ENCODE measurements at places on chromosomes 4 and X.

- DNase-seq = no peak
These were observed 473.4 kb downstream of the PCDH7 start for GRCh38 chr4:31193521-31193920.

GRCh38 chr4:3324093-3324815, 31.4 kb downstream of the RGS12 start:
- DNase-seq = no peak

GRCh38 chr4:82898322-82899243, 2.0 kb upstream of the THAP9 start:
- DNase-seq = no peak

- no peak for DNase-seq
These were observed 54.8 kb downstream of the CCDC149 start for GRCh38 chr4:24858026-24858425.

- DNase-seq = no peak
These were observed 6.3 kb upstream of the YIPF6 start for GRCh38 chrX:68492583-68492982.

DNA sequence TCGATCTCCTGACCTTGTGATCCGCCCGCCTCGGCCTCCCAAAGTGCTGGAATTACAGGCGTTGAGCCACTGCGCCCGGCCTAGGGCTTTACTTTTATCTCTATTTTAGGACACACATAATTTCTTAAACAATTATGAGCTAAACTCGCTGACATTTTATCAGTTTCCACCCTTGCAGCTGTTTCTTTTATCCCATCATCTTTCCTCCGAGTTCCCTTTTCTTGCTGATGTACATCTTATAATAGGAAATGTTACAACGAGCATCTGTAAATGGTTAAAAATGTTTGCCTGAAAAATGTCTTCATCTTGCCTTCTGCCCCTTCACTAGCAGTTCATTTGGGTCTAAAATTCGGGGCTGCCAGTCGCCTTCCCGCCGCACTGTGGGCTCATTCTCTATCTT, 41.2 kb downstream of the ZFYVE28 start:
- DNase-seq = no peak

DNA sequence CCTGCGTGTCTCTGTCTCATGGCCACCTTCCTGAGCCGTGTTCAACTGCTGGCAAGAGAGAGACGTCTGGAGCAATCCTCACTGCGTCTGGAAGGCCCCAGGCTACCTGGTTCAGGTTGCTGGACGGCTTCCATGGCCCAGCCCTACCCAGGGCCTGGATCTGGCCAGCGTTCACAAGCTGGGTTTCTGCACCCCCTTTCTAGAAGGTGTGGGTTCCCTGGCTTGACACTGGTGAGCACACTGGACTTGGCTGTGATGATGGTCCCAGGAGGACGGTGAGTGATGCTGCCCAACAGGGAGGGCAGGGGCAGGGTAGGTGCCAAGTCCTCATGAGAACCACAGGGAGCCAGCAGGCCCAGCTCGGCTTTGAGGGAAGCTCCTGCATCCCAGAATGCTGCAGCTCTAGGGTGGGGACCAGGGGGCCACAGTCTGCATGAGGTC, 63.4 kb downstream of the HTRA3 start:
- DNase-seq = no peak

- DNase-seq = no peak
These were observed 26.1 kb downstream of the IGSF1 start for GRCh38 chrX:131262738-131263679.

DNA sequence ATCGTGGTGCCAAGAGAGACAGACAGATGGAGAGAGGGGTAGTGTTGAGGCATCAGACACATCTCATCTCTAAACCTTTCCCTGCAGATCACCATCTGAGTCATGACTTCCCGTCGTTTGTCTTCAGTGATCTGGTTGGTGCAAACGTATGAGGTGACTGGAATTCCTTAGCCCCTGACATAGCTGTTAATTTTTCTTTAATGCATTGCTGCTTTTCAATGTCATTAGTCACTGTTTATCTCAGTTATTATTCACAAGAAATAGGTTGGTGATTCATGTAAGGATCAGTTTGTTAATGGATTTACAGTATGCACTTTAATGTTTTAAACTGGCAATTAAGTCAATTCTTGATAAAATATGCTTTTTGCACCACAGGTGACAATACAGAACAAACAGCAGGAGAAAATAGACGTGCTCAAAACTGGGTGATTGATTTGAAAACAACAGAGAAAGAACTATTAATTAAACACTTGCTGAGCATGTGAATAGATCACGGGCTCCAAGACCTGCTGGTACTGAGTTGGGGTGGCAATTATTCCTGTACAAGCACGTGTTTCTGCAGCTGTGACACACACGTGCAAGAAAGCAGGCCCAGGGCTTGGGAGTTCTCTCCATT, 1.3 kb upstream of the TMEM154 start:
- DNase-seq = no peak

DNA sequence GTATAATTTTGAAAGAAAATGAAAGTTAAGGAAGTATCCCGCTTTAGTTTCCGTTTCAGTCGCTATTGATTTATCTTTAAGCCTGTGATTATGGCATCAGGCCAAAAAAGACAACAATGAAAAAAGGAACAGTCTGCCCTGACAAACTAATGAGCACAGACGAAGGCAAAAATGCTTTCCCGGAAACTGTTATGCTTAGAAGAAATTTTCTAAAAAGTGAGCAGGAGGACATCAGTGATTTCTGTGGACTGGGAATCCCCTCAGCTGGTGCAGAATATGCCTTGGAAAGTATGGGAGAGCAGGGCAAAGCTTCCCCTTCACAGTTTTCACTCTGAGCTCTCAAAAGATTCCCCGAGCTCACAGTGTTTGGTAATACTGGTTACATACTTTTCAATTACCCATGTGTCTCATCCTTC, 5.1 kb upstream of the CXCL10 start:
- no peak for DNase-seq

DNA sequence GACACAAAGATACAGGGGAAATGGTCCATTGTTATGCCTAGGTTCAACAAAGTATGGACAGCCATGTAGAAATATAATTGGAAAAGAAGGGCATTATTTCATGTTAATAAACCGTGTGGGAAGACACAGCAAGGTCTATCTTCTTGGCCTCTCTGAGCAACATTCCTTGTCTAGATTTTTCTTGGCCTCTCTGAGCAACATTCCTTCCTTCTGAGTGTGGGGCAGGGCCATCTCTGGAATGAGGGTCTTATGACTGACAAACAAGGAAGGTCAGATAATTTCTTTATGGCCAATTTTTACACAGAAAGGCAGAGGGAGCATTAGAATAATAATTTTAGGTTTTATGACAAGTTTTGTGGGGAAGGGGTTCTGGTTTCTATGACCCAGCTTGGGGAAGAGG, 24.3 kb upstream of the MAOA start:
- DNase-seq = no peak

GRCh38 chr4:53267026-53267425, 98.8 kb downstream of the SCFD2 start:
- DNase-seq = no peak

Measured in GM19239 (cell line).